Mammary microvascular endothelial cell (primary cell): ENCODE measurements at places on chromosomes 11 and 22. TPM values are rescaled to one million over a fixed set of nuclear protein-coding genes. Genes with fewer than 3 reads are reported as not detected.

VPS11 gene
- 25.1 and 25.7 TPM in 2 replicates for total RNA-seq

CNTF gene
- total RNA-seq: 0.27 and 0.34 TPM in 2 replicates

GVQW3 gene
- total RNA-seq: not detected in 2 replicates

PKDREJ gene
- total RNA-seq: 0.05 TPM in 1 of 2 replicates, not detected in the other

CLDN5 gene
- total RNA-seq: 889 and 919 TPM in 2 replicates

KCTD21 gene
- 8.1 and 8.3 TPM in 2 replicates for total RNA-seq

FIBIN gene
- not detected in 2 replicates for total RNA-seq

OR8G5 gene
- not detected in 2 replicates for total RNA-seq

FAT3 gene
- not detected in 2 replicates for total RNA-seq

SLC22A8 gene
- not detected in 2 replicates for total RNA-seq

ACTN3 gene
- not detected in 2 replicates for total RNA-seq

C22orf42 gene
- not detected in 2 replicates for total RNA-seq

UPB1 gene
- 0.10 TPM in 1 of 2 replicates, not detected in the other for total RNA-seq

C11orf91 gene
- total RNA-seq: not detected in 2 replicates

UBQLN3 gene
- total RNA-seq: not detected in 2 replicates

C1QTNF5 gene
- total RNA-seq: 82.2 and 90.1 TPM in 2 replicates

OR56A1 gene
- not detected in 2 replicates for total RNA-seq

RCOR2 gene
- 0.07 TPM in 1 of 2 replicates, not detected in the other for total RNA-seq

C2CD3 gene
- total RNA-seq: 14.2 and 14.7 TPM in 2 replicates

PDE3B gene
- 0.27 and 0.30 TPM in 2 replicates for total RNA-seq

CRYAB gene
- total RNA-seq: not detected in 2 replicates

MUC15 gene
- total RNA-seq: not detected in 2 replicates

GNAZ gene
- 0.34 and 0.47 TPM in 2 replicates for total RNA-seq

SMTNL1 gene
- total RNA-seq: not detected in 2 replicates

C11orf42 gene
- not detected in 2 replicates for total RNA-seq

CTNND1 gene
- total RNA-seq: 122 and 129 TPM in 2 replicates

MFRP gene
- total RNA-seq: 0.07 TPM in 1 of 2 replicates, not detected in the other

ZC3H7B gene
- total RNA-seq: 92.6 and 102 TPM in 2 replicates

AMPD3 gene
- total RNA-seq: 4.1 and 4.3 TPM in 2 replicates

CRYBB3 gene
- total RNA-seq: not detected in 2 replicates

MS4A8 gene
- not detected in 2 replicates for total RNA-seq

EFCAB6 gene
- total RNA-seq: under 0.01 and 0.13 TPM in 2 replicates

GRIA4 gene
- total RNA-seq: 0.05 TPM in 1 of 2 replicates, not detected in the other

TEX54 gene
- not detected in 2 replicates for total RNA-seq

C11orf87 gene
- not detected in 2 replicates for total RNA-seq

GAL gene
- 6.8 and 9.1 TPM in 2 replicates for total RNA-seq

FOSL1 gene
- 125 and 127 TPM in 2 replicates for total RNA-seq

SWAP70 gene
- total RNA-seq: 79.9 and 82.3 TPM in 2 replicates

INSC gene
- 0.20 TPM in 1 of 2 replicates, not detected in the other for total RNA-seq

OR10A2 gene
- total RNA-seq: not detected in 2 replicates

NCF4 gene
- not detected in 2 replicates for total RNA-seq

SAA2 gene
- not detected in 2 replicates for total RNA-seq
